ENCODE measurements at places on chromosomes 12 and 14. TPM values are rescaled to one million over a fixed set of nuclear protein-coding genes. Genes with fewer than 3 reads are reported as not detected.

Gene RDH5
- total RNA-seq = 12.0 TPM

Gene ANG
- 1.1 TPM for total RNA-seq

Gene MMP19
- total RNA-seq = not detected

Gene TMTC1
- not detected for total RNA-seq

Gene GPRC5A
- total RNA-seq = not detected

Gene B4GALNT1
- 0.99 TPM for total RNA-seq

GRCh38 chr12:53099071-53099882 is 1.8 kb downstream of the IGFBP6 start:
- DNase-seq = peak; percentile 94

- no peak for DNase-seq
Measured at GRCh38 chr14:64826845-64827244, 52.9 kb downstream of the SPTB start.

GRCh38 chr12:110933326-110933974 is 13.1 kb upstream of the MYL2 start:
- no peak for DNase-seq

- DNase-seq = no peak
Measured at GRCh38 chr12:18296201-18296908, 35.0 kb downstream of the PIK3C2G start.

Measured in activated CD8-positive, alpha-beta T cell treated with anti-CD3 and anti-CD28 coated beads, Interleukin-2, amount 10 ng/mL, durations not matched to agents 7 days and 5 days (primary cell).